ENCODE measurements at places on chromosomes 1 and 21. TPM values are rescaled to one million over a fixed set of nuclear protein-coding genes. Genes with fewer than 3 reads are reported as not detected.

- DNase-seq: no peak
These were observed 70.1 kb downstream of the HSPA13 start for GRCh38 chr21:14312871-14313270.

- no peak for DNase-seq
These were observed 161.5 kb upstream of the ESRRG start for GRCh38 chr1:216884614-216885229.

DNA sequence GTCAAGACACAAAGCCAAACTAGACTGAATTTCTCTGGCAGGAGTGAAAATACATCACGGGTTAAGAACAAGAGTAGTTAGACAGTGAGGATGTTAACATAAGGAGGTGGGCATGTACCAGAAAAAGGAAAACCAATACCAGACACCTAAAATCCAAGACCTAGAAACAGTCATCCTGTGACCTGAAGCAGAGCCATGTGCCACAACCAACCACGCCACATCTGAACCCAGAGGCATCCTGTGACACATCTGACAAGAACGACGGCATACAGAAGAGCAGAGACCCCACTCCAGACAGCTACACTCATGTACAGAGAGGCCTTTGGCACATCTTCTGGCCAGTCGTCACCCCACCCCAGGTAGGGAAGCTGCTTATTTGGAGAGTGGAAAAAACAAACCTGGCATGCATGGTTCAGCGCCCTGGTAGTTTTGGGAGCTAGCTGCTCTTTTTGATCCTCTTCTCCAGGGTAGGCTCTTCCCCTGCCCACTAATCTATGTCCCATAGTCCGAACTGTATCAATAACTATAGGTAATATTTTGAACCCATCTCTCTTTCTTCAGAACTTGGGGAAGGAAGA, 72.1 kb downstream of the SLC45A1 start:
- no peak for DNase-seq

Gene DFFA
- 22.4 TPM for total RNA-seq

DNA sequence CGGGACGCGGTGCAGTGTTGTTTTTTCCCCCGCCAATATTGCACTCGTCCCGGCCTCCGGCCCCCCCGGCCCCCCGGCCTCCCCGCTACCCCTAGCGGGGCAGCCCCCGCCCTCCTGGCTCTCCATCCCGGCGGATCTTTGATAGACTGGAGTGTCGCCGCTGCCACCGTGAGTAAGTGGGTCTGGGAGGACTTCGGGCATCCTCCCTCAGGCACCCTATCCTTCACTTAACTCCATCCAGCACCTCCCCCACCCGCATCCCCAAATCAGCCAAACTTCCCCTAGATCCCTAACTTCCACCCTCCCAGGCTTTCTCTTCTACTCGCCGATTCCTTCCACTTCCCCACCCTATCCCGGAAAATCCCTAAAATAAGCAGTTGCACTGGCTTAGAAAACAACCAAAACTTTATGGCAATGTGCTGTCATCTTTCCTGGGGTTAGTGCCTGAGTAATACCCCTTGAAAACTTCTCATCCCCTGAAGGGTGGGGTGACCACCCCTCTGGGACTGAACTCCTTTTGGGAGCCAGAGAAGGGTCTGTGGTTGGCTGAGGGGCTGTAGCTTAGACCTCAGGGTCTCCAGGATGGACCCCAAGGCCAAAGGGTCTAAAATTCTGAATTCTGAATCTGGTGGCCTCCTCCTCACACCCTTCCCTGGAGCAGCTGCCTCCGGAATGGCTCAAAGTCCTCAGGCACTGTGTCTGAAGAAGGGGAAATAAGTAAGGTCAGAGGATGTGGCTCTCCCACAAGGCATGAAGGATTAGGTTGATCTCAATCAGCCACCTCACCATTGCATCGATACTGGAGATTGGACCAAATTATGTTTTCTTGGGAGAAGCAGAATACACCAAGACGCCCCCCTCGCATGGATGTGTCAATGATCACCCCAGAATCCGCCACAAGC, 12.2 kb downstream of the THBS3 start:
- no peak for DNase-seq

GRCh38 chr1:157437296-157437695, 115.0 kb downstream of the FCRL5 start:
- DNase-seq: no peak

Gene AJAP1
- total RNA-seq: 0.09 TPM

DNA sequence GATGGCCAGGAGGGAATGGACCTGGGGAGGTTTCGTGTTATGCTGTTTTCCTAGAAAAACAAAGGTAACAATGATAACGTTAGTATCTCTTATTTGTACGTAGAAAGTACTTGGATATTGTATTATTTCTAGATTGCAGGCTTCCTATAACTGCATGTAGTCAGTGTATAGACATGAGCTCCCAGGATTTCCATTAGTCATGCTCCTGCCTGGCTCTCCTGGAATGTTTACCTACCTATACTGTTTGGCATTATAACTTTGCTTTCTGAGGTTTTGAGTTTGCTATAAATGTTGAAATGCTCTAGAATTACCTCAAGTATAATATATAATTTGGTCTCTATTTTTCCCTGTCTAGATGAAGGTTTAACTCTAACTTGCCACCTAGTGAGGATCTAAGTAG, 66.1 kb downstream of the TTC3 start:
- no peak for DNase-seq

GRCh38 chr1:9078015-9078751, 8.7 kb upstream of the SLC2A5 start:
- no peak for DNase-seq

DNA sequence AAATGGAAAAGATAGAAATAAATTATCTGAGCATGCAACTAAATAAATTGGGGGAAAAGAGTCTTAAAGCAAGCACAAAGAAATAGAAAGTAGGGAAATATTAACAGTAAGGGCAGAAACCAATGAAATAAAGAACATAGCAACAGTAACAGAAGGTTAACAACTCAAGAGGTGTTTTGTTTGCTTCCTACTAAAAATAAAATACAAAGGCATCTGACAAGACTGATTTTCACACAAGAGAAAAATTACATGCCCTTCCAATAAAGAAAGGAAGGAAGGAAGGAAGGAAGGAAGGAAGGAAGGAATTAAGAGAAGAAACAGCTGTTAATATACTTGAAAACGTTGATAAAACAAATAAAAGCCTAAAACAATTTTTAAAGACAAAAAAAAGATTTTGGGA, 240.2 kb downstream of the SEC16B start:
- DNase-seq: no peak
